ENCODE measurements at places on chromosomes 5 and 9.
A peak's percentile ranks its signal among the peaks of the same experiment; 100 is the strongest.

DNA sequence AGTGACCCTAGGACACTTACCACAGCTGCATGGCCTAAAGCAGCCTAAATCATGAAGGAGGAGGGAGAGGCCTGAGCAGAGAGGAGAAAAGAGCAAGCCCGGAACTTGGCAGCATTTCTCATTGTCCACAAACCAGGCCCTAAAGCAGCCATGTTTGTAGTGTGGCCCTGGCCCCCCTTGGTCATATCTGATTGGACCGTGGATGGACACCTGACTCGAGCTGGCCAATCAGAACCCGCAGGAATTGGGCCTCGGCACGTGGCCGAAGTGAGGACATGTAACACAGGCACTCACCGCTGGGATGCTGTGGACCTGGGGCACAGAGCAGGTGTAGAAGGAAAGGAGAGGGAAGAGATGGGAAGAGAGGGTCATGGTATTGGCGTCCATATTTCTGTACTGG is 56.9 kb downstream of the ASS1 start:
- DNase-seq: no peak

DNA sequence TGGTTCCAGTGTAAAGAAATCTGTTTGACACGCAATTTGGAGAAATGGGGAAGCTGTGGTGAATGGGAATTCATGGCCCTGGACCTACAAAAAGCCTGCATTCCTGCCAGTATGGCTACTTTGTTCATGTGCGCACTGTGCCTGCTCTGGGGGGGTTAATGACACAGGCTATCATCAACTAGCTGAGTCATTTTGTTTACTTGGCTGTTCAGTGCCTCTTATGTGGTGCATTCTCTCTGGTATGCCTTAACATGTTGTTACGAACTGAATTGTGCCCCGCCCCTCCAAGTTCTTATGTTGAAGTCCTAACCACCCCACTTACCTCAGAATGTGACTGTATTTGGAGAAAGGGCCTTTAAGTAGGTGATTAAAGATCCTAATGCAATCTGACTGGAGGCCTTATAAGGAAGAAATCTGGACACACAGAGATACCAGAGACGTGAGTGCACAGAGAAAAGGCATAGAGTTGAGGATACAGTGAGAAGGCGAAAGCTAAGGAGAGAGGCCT is 20.4 kb upstream of the UBAP1 start:
- DNase-seq: no peak

- DNase-seq: no peak
These were observed 114.6 kb downstream of the SYK start for GRCh38 chr9:90916147-90916734.

DNA sequence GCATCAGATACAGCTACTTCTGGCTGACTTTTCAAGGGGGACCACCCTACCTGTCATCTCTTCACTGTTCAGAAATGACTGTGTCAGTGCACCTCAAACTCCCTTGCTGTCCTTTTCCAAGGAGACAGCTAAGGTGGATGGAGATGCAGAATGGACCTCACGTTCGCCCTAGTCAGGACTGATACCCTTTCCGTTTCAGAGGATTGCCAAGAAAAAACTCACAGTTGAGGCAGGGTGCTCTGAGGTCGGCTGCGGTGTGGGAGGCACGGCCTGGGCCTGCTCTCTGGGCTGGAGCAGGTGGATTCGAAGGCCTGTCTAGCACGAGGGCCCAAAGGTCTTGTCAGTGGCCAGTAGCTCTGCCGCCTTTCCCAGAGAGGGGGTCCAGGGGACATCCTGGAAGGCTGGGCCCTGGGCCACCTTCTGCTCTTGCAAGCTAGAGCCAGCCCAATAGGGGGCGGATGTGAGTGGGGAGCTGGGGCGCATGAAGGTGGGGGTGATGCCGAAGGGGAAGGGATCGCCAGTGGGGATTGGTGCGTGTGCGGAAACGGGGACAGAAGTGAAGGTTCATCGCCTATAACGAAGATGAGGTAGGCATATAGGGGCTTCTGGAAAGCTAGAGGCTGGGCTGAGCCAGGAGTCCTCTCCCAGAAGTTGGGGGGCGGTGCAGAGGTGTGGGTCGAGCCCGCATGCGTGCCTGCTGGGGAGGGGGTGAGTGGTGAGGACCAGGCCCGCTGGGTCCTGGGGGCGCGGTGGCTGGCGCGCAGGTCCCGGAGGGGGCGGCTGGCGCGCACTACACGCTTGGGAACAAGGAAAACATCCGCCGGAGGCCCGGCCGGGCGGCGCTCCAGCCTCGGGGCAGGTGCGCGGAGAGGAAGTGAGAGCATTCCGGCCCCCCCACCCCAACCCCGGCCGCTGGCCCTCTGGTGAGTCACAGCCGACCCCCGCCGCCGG is 2.5 kb upstream of the MSMP start:
- peak; percentile 85 for DNase-seq

GRCh38 chr5:172114875-172115422 is 73.1 kb downstream of the STK10 start:
- peak; percentile 79 for DNase-seq

DNA sequence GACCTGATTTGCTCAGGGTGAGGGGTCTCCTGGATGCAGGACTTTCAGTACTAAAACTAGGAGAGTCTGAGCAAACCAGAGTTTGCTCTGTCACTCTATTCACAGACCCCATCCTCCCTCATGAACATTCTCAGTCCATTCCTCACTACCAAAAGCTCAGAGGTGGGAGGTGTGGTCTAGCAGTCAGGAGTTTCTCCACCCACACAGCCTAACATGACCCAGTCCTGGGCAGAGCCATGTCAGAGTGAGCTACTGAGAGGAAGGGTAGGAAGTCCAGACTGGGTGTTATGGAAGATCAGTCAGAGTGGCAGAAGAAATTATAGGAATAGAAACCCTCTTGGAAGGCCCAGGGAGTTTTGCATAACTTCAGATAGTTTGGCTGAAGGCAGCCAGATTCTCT is 113.3 kb upstream of the GRAMD2B start:
- no peak for DNase-seq

DNA sequence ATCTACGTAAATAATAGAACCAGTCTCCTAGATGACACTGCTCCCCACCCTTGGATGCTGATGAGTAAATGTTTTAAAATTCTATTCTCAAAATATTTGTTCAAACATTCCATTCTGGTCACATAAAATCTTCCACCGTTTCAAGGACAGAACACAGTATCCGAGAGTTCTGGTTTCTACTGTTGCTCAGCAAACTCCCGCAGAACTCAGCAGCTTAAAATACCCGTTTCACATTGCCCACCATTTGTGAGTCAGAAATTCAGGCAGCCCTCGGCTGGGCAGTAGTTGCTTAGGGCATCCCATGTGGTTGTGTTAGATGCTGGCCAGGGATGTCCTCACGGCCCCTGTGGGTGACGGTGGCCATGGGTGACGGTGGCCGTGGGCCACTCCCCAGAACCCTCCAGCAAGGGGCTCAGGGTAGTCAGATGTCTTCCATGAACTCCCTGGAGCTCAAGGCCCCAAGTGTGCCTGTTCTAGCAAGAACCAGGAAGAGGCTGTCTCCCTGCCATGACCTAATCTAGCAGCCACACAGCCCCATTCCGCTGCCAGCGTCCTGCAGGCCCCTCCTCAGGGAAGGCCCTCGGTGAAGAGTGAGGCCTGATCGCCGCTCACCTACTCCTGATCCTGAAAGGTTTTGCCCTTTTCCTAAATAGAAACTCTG is 17.4 kb downstream of the MGAT1 start:
- no peak for DNase-seq

- no peak for DNase-seq
These were observed 418.2 kb downstream of the IRX2 start for GRCh38 chr5:2333291-2333690.

DNA sequence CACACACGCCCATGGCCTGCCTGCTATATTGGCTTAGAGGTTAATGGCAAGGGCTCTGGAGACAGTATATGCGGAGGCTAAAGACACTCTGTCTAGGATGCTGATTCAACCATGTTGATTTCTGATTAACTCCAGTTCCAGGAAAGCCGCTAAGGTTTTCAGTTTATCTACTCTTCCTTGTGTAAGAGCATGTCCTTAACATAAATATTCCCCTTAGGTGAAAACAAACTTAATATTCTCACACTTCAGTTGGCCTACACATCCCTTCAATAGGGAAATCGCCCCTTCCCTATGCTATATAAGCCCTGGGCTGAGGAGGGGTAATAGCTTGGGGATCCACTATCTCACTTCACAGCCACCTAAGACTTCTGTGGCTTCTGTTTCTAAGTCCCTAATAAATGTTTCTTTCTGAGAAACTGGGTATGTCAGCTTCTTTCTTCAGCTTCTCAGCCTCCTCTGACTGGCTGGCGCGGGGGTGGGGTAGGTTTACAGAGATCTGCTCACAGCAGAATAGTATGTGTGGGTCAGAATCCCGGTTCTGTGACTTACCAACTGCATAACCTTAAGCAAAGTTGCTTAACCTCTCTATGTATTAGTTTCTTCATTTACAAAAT is 4.3 kb upstream of the GPX3 start:
- DNase-seq: no peak

DNA sequence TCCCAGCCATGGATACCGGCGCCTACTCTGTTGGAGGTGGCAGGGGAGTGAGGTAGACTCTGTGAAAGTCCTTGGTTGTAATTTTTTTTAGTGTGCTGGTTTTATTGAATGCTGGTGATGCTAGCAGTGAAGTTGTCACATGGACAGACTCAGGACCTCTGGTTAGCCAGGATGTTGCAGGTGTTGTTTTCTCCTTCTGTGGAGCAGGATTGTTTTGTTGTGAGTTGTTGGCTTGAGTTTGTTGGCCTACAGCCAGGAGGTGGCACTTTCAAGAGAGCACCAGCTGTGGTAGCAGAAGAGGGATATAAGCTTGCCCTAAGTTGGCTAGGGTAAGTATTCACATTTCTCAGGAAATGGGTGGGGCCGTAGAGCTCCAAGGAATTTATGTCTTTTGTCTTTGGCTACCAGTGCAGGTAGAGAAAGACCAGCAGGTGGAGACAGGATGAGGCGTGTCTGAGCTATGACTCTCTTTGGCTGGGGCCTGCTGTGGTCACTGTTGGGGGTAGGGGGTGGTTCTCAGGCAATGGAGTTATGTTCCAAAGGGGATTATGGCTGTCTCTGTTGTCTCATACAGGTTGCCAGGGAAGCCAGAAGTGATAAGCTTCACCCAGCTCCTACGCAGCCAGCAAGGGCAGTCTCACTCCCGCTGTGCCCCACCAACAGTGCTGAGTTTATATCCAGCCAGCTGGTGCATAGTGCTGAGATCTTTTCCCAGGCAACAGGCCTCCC is 248.7 kb downstream of the TAF11L14 start:
- no peak for DNase-seq

- DNase-seq: no peak
These were observed 12.9 kb downstream of the GLDC start for GRCh38 chr9:6632516-6633183.

- no peak for DNase-seq
These were observed 275.4 kb downstream of the CDH12 start for GRCh38 chr5:22577711-22578110.

GRCh38 chr9:2053883-2054845 is 39.0 kb downstream of the SMARCA2 start:
- DNase-seq: peak; percentile 47

DNA sequence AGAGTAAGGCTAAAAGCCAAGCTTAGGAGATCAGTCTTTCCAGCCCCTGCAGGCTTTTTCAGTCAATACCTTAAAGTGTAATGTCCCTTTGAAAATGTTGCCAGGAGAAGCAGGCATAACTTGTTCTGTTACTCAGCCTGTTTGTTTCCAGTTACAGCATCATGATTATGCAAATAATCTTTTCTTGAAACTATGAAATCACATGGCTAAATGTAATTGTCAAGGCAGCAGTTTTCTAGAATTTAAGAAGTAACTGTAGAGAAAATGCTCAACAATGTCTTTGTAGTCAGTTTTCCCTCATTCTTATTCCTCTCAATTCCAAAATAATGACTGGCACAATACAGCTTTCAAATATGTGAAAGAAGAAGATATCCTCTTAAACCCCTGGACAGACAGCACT is 1.9 kb upstream of the GPR107 start:
- no peak for DNase-seq

DNA sequence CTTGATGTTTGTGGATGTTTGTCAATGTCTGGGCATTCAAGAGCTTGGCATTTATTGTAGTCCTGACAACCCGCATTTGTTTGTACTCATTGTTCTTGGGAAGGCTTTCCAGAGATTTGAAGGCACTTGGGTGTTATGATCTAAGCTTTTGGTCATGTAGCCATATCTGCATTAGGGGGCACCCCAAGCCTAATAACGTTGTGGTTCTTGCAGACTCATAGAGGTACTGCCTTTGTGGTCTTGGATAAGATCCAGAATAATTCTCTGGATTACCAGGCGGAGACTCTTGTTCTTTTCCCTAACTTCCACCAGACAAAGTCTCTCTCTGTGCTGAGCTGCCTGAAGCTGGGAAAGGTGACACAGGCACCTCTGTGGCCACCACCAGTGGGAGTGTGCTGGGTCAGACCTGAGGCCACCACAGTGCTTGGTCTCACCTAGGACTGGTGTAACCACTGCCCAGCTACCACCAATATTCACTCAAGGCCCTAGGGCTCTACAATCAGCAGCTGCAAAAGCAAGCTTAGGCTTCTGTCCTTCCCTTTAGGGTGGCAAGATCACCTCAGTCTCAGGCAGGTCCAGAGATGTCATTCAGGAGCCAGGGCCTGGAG is 144.4 kb upstream of the TAS2R1 start:
- no peak for DNase-seq

GRCh38 chr5:172946146-172946545 is 13.1 kb upstream of the RPL26L1 start:
- no peak for DNase-seq

GRCh38 chr5:147036691-147037245 is 158.2 kb upstream of the PPP2R2B start:
- DNase-seq: no peak

DNA sequence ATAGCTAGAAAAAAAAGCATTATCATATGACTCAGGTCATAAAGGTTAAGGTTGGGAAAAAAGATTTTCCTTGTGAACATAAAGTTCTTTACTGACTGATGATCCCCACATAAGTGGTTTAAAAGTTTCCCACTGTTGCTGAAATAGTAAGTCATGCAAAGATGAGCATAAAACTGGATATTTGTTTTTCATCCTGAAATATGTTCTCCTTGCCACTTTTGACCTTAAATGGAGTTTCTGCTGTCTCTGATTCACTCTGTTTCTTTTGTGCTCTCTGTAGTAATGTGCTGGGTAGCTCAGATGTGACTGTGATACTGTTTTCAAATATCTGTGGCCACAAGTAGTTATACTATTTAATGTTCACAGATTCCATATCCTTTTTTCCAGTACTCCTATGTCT is 162.5 kb upstream of the GAS1 start:
- no peak for DNase-seq
